ENCODE measurements at places on chromosomes 5 and 9. TPM values are rescaled to one million over a fixed set of nuclear protein-coding genes. Genes with fewer than 3 reads are reported as not detected.

The CATSPER3 gene
- 0.14 TPM for total RNA-seq

The SHROOM1 gene
- 2.6 TPM for total RNA-seq

The N4BP3 gene
- 0.71 TPM for total RNA-seq

The CCDC187 gene
- under 0.01 TPM for total RNA-seq

The ADAMTS12 gene
- total RNA-seq, result 34.2 TPM

The FGF18 gene
- not detected for total RNA-seq

The IL7R gene
- total RNA-seq, result 6.4 TPM

The CCL19 gene
- not detected for total RNA-seq
